ENCODE measurements at places on chromosomes 6 and 20. TPM values are rescaled to one million over a fixed set of nuclear protein-coding genes. Genes with fewer than 3 reads are reported as not detected.

GRCh38 chr6:8857160-8857559, 421.8 kb upstream of the SLC35B3 start:
- no peak for DNase-seq

DNA sequence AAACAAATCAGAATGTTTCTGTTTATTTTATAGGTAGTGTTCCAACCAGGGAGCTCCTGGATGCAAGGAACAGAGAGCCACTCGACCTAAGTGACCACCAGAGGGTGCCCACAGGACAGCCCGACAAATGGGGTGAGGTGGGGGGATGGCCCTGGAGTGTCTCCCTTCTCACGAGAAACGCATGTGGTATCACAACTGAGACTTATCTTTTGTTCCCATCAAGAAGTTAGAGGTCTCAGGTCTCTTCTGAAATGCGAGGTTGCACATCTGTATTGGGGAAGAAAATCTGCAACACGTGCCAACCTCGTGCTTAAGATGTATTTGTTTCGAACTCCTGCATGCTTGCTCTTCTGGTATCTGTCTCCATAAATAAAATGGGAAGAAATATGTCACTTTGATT, 104.0 kb downstream of the ISM1 start:
- DNase-seq, result no peak

DNA sequence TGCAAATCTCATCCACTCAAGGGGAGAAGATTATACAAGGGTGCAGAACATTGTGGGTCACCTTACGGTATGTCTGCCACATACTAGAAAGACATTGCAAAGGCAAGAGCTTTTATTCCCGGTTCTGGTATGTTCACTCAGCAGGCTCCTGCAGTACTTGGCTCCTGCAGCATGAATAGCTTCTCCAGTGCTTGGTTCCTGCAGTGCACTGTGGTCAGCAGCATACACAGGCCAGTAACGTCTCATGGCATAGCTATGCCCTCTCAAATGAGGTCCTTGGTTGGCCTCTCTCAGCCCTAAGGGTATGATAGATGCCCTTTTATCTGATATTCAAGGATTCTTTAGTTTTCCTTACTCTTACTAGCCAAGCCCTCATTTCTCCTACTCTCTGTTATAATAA, 12.6 kb downstream of the TCP11 start:
- no peak for DNase-seq

- no peak for DNase-seq
Observed at GRCh38 chr6:32188381-32189068, 1.5 kb downstream of the PBX2 start.

GRCh38 chr20:32958574-32958973, 45.7 kb downstream of the SUN5 start:
- DNase-seq, result no peak

Gene FRK
- total RNA-seq, result not detected

Gene C20orf141
- not detected for total RNA-seq

Gene DCDC2
- total RNA-seq, result not detected

Gene SPDEF
- 0.35 TPM for total RNA-seq

Gene SLC22A7
- not detected for total RNA-seq

Gene IYD
- not detected for total RNA-seq

Gene ZKSCAN8
- 14.8 TPM for total RNA-seq

All from activated naive CD4-positive, alpha-beta T cell treated with anti-CD3 and anti-CD28 coated beads for 36 hours (primary cell).